ENCODE measurements at places on chromosomes 12 and 14.

- H3K27ac ChIP-seq, result no peak overlapping the region
- peaks cover 34% of the 10 kb centered on the region for H3K36me3 ChIP-seq
- H3K4me1 ChIP-seq, result peaks cover 46% of the 10 kb centered on the region
- no peaks in the 10 kb centered on the region for H3K27me3 ChIP-seq
- DNase-seq, result no peak
Observed at GRCh38 chr14:52348776-52349175, 34.7 kb downstream of the PTGER2 start.

- H3K4me3 ChIP-seq, result no peak overlapping the region
- peaks cover 2% of the 10 kb centered on the region for H3K4me1 ChIP-seq
- H3K36me3 ChIP-seq, result peaks cover 29% of the 10 kb centered on the region
- no peak for DNase-seq
- no peak overlapping the region for H3K27ac ChIP-seq
Observed at GRCh38 chr14:71049435-71050133, 142.3 kb downstream of the PCNX1 start.

DNA sequence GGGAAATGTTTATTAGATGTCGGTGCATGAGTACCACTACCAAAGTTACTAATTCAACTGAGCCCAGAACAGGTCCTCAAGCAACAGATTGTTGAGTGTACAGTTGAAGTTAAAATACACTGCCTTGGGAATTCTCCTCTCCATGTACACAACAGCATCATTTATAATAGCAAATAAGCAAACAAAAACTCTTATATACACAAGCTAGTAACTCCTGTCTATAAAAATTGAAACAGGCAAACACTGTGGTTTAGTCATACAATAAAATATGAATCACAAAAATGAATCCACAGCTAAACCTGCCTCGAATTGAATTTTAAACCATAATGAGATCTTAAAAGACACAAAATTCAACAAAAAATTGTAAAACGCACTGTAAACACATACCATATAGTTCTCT lies 681.1 kb downstream of the C12orf50 start:
- no peak for DNase-seq
- no peak overlapping the region for H3K27ac ChIP-seq

DNA sequence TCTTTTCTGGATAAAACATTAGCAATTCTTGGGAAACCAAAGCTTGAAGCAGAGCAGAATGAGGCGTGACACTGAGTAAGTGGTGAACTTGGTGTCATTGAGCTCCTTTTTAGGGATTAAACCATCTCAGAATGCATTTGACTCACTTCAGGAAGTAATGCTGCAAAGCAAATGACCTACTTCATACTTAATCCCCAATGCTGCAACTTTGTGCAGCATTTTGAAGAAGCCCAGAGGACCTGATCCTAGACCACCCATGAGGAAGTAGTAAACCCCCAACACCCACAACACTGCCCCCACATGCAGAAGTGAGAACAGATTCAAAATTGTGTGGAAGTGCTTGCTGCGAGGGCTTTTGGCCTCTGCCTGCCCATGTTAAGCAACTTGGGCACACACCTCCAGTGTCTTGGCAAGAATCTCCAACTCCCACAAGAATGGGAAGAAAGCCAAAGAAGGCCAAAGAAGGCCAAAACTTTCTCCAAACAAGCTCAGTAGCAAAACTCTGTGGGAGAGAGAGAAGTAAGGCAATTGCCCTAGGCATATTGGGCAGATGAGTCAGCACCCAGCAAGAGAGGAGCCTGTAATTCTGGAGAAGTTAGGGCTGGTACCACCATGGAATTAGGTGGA lies 69.2 kb upstream of the ETV6 start:
- peaks cover 3% of the 10 kb centered on the region for H3K4me1 ChIP-seq
- no peak for DNase-seq
- H3K4me3 ChIP-seq, result no peak overlapping the region

GRCh38 chr14:95300002-95300696 lies 19.6 kb downstream of the CLMN start:
- H3K4me3 ChIP-seq, result no peak overlapping the region
- peaks cover 11% of the 10 kb centered on the region for H3K27me3 ChIP-seq
- H3K36me3 ChIP-seq, result no peaks in the 10 kb centered on the region
- H3K27ac ChIP-seq, result no peak overlapping the region
- peaks cover 2% of the 10 kb centered on the region for H3K4me1 ChIP-seq

DNA sequence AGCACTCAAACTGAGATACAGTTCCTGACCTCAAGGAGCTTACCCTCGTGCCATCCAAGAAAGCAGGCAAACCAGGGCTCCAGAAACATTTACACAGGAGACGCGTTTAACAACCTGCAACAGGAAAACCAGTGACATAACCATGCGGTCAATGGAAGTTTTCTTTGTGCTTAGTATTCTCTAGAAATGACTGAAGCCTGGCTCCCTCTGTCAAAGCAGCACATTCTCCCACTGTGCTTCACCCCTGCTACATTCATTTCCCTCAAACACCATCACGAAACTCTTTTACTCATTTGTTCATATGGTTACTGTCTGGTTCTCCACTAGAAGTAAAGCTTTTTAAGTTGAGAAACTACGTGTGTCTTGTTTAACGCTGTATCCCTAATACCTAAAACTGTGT lies 161.3 kb upstream of the CCND2 start:
- H3K36me3 ChIP-seq, result peaks cover 5% of the 10 kb centered on the region
- H3K4me3 ChIP-seq, result no peak overlapping the region
- no peak overlapping the region for H3K27ac ChIP-seq
- H3K4me1 ChIP-seq, result peaks cover 67% of the 10 kb centered on the region

DNA sequence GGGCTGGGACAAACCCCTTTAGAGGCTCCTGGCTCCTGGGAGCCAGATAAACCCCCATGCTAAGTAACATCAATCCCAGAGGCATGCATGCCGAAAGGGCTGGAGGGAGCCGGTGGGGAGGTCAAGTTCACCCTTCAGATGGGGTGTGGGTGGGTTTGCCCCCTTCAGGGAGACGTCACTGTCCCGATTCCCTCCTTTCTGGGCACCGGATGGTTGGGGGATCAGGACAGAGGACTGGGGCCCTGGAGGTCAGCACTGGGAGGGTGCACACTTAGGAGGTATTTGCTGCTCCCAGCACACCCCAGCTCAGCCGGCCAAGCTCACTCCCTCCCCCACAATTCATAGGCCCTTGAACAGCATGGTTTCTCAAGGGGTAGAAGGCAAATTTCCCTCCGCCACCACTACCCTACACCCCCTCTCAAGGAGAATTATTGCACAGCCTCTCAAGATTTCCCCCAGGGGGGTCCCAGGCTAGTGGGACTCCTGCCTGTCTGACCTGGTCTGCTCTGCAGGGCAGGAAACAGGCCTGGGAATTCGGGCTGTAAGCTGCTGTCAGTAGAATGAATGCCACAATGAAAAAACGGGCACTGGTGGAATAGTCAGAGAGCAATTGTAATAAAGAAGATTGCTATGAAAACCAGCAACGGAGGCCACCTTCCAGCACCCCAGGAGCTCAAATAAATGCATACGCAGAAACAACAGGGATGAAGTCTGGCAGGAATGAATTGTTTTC lies 63.5 kb downstream of the GALNT16 start:
- no peaks in the 10 kb centered on the region for H3K36me3 ChIP-seq
- no peak overlapping the region for H3K27ac ChIP-seq
- DNase-seq, result peak; percentile 16
- H3K27me3 ChIP-seq, result peaks cover 4% of the 10 kb centered on the region
- no peak overlapping the region for H3K4me3 ChIP-seq

- H3K36me3 ChIP-seq, result peaks cover 18% of the 10 kb centered on the region
- peaks cover 33% of the 10 kb centered on the region for H3K4me1 ChIP-seq
- DNase-seq, result no peak
- H3K27ac ChIP-seq, result no peak overlapping the region
Observed at GRCh38 chr12:104291867-104292524, 11.5 kb upstream of the EID3 start.

All from activated naive CD8-positive, alpha-beta T cell treated with anti-CD3 and anti-CD28 coated beads, Interleukin-2, amount 10 ng/mL, durations not matched to agents 7 days and 5 days (primary cell).